ENCODE measurements at places on chromosomes 7 and 10. TPM values are rescaled to one million over a fixed set of nuclear protein-coding genes. Genes with fewer than 3 reads are reported as not detected.

SPDYE8 gene
- not detected for total RNA-seq

NKX6-2 gene
- total RNA-seq, result not detected

CHAT gene
- total RNA-seq, result not detected

OR13A1 gene
- total RNA-seq, result not detected

PODXL gene
- 43.7 TPM for total RNA-seq

INHBA gene
- total RNA-seq, result 5.5 TPM

JAKMIP3 gene
- 1.0 TPM for total RNA-seq

ECD gene
- total RNA-seq, result 40.1 TPM

AASS gene
- 37.1 TPM for total RNA-seq

CCDC172 gene
- not detected for total RNA-seq

OR2A1 gene
- total RNA-seq, result 0.10 TPM

TLX1 gene
- total RNA-seq, result 1.3 TPM

GPR22 gene
- not detected for total RNA-seq

CPA4 gene
- total RNA-seq, result 2.4 TPM
